Activated T-helper 1 cell treated with anti-CD3 and anti-CD28 coated beads, Interleukin-2, amount 50 U/mL, for 16 hours (primary cell): ENCODE measurements at places on chromosomes 5 and 9.

DNA sequence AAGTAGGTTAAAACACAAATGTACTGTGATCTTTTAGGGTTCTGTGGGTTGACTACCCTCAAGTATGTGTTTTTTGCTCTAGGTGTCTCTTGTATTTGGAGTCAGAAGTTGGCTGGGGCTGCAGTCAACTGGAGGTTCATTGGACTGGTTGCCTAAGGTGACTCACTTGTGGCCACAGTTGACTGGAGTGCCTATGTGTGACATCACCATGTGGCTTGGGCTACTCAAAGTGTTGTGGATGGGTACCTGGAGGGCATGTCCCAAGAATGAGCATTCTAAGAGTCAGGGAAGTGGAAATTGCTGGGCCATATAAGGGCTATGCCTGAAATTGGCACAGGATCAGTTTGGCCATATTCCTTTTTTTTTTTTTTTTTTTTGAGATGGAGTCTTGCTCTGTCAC, 27.4 kb downstream of the SNX30 start:
- no peak for DNase-seq

- no peak for DNase-seq
These were observed 7.2 kb downstream of the ERGIC1 start for GRCh38 chr5:172841256-172841655.

GRCh38 chr5:136012041-136012804, 16.6 kb upstream of the TGFBI start:
- no peak for DNase-seq

- DNase-seq, result no peak
These were observed 42.9 kb downstream of the TMEM38B start for GRCh38 chr9:105737205-105737604.

GRCh38 chr9:84829471-84829870, 159.9 kb downstream of the NTRK2 start:
- DNase-seq, result no peak

DNA sequence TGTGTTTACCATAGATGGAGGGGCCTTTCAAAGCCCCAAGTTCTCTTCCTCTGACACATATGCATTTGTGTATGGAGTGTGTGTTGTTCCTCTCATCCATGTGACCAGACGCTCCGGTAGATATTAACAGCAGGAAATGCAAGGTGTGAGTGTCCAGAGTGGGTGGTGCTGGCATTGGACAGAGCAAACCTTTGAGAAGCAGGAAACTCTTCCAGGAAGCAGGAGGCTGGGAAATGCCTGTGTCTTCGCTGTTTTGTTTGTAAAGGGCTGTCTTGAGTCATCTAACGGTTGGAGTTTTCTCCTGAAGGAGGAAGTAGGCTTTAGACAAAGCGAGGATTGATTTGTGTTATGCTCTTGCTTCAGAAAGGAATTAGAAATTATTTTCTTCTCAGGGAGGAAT, 370.9 kb downstream of the PLK2 start:
- DNase-seq, result no peak

GRCh38 chr5:163163858-163164257, 273.5 kb upstream of the CCNG1 start:
- no peak for DNase-seq

DNA sequence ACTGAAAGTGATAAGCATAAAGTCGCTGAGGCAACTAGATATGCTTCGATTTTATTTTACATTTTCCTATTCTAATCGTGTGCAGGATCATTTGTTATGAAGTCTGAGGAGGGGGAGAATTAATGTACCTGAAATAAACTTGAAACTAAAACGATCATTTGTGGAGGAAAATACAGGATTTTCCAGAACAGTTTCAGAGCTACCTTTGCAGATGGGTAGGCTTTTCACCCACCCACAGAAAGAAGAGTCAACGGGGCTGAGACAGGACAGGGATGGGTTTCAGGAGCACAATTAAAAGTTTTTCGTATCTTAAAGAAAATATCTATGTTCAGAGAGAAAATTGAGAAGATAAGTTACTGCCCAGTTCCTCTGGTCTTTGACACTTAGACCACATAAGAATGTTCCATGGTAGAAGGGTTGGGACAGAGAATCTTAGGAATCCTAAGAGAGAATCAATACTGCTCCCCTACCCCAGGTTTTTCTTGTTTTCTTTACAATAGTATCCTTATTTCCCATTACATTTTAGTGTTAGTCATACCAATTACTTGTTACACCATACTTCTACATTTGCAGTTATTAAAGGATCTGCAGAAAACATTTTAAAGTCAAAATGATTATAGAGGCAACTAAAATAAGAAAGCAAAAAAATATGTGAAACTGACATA, 211.4 kb downstream of the DEPDC1B start:
- no peak for DNase-seq

GRCh38 chr5:147204576-147204975, 30.2 kb upstream of the STK32A start:
- DNase-seq, result no peak

DNA sequence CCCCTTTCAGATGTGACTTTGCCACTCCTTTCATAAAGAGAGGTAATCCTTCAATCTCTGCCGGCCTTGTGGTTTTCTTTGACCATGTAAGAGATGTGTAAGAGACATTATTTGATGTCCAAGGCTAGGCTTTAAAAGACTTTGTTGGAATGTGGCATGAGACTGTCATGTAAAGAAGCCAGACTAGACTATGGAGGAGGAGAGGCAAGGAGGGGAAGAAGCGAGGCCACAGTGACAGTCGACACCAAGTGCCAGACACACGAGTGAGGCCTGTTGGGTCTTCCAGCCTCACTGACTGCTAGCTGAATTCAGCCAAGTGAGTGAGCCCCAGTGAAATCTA, 1013.3 kb downstream of the MAT2B start:
- no peak for DNase-seq

GRCh38 chr9:121360601-121361374, 9.3 kb downstream of the STOM start:
- no peak for DNase-seq

- no peak for DNase-seq
These were observed 226.5 kb upstream of the NREP start for GRCh38 chr5:111983459-111983858.

- no peak for DNase-seq
These were observed 903.8 kb downstream of the EFNA5 start for GRCh38 chr5:106766916-106767315.

DNA sequence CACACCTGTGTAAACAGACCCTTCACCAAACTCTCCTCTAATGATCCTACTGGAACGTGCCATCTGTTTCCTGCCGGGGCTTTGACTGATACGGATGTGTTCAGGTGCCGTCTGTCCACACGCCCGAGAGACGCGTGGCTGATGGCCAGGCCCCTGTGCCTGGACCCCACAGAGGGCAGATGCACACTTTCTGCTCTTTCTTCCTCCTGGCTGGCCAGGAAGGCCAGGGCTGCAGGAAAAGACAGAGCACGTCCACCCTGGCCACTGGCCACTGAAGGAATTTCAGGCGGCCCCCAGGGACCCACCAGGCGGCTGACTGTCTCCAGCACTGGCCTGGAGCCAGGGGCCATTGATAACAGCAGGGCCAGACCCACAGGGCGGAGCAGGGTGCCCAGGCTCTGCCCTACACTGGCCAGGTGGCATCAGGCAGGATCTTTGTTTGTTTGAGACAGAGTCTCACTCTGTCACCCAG, 3.6 kb upstream of the ENG start:
- DNase-seq, result no peak

DNA sequence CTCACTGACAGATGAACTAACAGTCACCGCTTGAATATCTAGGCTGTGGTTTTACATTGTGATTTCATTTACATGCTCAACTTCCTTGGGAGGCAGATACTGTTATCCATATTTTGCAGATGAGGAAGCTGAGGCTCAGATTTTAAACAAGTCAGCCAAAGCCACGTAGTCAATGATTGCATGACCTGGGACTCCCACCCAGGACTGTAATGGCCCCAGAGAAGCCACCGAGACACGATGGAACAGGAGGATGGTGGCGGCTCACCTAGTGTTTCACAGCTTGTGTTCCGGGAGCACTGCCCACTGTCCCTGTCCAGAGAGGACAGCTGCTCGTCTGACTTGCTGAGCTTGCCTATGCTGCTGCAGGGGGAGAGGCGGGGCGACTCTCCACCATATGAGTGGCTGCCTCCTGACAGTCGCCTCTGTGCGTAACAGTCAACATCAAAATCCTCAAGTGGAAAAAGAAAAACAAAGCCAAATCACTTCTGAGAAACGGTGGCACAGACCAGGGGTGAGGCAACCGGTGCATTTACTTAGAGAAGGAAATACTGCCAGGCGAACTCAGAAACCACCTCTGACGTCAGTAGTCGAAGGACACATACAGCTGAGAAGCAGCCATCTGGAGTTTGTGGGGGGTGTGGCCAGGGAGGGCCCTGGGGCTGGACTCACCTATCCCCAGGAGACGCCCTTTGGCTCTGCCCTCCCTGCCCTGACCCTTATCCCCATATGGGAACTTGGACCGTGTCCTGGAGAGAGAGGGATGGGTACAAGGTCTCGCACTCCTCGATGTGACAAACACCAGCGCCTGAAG, 82.5 kb downstream of the PRRT1B start:
- DNase-seq, result peak; percentile 42

- no peak for DNase-seq
These were observed 184.8 kb downstream of the BRINP1 start for GRCh38 chr9:119184265-119184936.

DNA sequence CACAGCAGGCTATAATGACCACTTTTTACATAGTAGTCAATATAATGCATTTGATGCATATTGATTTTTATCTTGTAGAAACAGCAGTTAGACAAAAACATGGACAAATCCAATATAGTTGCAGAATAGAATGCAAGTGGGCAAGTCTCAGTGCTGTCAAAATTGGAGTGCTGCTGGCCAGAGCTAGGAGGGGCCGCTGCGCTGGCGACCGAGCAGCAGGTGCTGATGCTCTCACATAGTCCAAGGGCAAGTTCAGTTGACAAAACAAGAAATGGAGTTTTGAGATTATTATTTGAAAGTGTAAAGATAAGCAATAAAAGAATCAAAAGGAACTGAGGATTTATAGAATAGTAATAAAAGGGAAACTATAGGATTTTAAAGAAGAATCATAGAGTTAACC, 60.6 kb upstream of the CDK20 start:
- no peak for DNase-seq

- DNase-seq, result no peak
These were observed 26.6 kb downstream of the MORN5 start for GRCh38 chr9:122186301-122186700.

GRCh38 chr5:108078882-108079281, 303.0 kb downstream of the FBXL17 start:
- DNase-seq, result no peak

GRCh38 chr5:56415356-56415765, 182.2 kb upstream of the ANKRD55 start:
- no peak for DNase-seq

GRCh38 chr9:80191108-80191507, 619.3 kb downstream of the TLE4 start:
- DNase-seq, result no peak

DNA sequence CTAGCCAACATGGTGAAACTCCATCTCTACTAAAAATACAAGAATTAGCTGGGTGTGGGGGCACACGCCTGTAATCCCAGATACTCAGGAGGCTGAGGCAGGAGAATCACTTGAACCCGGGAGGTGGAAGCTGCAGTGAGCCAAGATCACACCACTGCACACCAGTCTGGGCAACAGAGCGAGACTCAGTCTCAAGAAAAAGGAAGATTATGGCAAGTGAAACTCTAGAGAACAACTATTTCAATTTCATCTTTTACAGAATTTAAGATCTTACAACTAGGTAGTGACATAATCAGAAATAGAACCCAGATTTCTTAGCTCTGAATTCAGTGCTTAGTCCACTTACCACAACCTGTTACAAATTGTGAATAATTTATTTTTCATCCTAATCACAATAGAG, 108.8 kb upstream of the MAP3K1 start:
- no peak for DNase-seq

- no peak for DNase-seq
These were observed 53.1 kb downstream of the SYK start for GRCh38 chr9:90854637-90855175.

GRCh38 chr9:79382458-79382857, 189.3 kb upstream of the TLE4 start:
- DNase-seq, result no peak

DNA sequence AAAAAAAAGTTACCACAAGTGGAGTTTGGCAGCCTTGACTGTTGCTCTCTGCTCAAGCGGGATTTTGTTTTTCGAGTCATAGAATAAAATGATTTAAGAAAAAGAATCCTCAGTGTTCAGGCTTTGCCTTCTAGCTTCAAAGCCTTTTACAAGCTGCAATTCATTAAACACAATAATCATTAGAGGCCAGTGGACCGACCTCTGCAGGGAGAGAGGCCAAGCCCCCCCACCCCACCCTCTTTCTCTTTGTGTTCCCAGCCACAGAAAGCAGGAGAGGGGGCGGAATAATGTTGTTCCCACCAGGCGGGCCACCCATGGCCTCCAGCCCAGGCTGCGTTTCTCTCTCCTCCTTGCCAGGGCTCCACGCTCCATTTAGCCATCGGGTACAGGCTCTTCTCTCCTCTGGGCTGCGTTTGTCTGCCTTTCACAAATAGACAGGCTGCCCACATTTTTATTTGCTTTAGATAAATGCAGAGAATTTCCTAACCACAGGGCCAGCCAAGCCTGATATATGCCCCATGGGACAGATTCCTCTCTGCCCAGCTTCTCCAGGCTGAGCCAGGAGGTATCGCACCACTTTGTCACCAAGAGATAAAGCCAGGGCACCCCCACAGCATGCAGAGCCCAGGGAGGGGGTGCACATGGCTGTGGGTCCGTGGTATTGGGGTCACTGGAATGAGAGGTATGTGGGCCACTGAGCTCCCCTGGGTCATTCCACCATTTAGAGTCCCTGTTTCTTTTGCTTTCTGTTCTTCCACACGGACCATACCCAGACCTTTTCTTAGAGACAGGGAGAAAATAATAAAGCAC, 318.8 kb downstream of the PIK3R1 start:
- no peak for DNase-seq

GRCh38 chr5:41841325-41841724, 28.9 kb downstream of the OXCT1 start:
- DNase-seq, result no peak

DNA sequence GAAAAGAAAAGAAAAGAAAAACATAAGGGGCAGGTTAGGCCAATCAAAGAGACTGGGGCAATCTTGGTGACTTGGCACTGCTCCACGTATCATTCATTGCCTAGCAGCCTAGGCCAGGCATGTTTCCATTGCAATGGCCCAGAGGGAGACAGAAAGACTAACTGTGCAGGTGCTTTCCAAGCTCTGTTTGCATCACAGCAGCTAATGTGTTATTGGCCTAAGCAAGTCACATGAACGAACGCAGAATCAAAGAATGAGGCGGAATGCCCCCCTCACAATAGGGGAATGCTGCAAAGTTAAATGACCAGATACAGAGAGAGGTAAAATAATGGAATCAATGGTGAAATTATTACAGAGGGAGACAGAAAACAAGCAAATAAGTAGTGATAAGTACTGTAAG, 11.1 kb upstream of the VPS13A start:
- no peak for DNase-seq
